LoVo (cell line): ENCODE measurements at places on chromosomes 1 and 21.

DNA sequence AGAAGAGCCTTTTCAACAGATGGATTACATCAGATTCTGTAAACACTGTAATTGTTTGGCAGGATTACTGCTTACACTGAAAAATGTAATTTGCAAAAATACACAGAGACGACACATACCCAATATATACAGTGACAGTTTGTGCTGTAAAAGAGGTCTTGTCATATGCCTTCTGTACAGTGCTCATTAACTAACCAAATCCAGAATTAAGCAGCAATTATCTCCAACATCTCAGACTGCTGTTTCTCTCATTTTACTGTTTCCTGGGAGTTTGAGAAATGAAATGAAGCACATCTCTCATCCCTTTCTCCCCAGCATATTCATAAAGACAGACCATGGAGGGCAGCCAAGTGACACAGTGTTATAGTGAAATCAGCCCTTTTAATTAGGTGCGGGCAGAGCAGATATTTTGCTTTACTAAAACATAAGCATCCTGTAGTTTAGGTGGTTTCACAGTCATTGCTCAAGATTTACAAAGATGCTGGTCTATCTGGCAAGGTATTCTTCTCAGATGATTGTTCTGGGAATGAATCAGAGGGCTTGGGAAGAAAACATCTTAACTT lies 618.4 kb upstream of the USP24 start:
- DNase-seq, result no peak

GRCh38 chr1:21631944-21632887 lies 36.9 kb downstream of the RAP1GAP start:
- DNase-seq, result no peak

- no peak for DNase-seq
These were observed 629 bp downstream of the PGD start for GRCh38 chr1:10399444-10399941.

DNA sequence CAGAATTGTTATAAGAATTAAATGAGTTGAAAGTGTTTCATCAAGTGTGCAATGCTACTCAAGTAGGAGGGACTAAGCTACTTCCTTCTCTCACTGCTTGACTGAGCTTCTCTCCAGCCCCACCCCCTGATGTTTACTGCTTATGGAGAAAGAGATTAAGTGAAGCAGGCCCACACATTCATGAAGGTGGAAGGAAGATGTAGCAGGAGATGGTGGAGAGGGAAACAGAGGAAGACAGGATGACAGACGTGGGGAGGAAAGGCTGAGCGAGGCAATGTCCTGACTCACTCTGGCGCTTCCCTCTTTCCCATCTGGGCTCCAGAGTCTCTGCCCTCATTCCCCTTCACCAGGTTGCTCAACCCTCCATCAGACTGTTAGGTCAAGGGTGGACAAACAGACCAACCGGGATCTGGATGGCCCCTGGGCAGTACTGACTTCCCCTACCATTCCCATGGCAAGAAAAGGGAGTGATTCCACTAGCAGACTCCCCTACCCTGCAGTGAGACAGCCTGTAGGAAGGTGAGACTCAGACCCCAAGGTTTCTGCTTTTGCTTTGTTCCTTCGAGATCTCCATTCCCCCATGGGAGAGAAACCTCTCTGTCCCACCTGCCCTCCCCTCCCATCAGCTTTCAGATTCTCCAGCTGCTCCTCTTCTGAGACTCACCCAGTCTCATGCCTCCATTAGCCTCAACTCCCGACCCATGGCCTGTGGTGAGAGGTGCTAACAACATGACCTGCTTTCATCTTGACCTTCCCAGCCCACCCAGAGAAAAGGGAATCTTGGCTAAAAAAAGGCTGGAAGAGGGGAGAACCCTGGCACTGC lies 3.1 kb upstream of the ARHGEF2 start:
- peak; percentile 43 for DNase-seq

DNA sequence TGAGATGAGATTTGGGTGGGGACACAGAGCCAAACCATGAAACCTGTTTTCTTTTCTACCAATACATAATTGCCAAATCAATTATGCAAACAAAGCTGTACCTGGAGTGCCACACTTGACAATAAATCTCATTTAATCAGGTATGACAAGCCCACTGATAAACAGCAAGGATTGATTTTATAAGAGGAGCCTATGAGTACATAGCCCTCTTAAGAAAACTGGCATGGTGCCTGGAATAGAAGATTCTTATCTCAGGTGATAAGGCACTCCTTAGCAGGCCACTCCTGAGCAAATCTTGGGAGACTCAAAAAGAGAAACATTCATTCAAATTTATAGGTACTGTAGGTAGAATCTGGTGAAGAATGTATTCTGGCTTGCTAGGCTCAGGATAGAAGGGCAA lies 28.6 kb upstream of the PDE4B start:
- DNase-seq, result peak; percentile 37

GRCh38 chr1:25217598-25218232 lies 14.6 kb downstream of the SYF2 start:
- no peak for DNase-seq

DNA sequence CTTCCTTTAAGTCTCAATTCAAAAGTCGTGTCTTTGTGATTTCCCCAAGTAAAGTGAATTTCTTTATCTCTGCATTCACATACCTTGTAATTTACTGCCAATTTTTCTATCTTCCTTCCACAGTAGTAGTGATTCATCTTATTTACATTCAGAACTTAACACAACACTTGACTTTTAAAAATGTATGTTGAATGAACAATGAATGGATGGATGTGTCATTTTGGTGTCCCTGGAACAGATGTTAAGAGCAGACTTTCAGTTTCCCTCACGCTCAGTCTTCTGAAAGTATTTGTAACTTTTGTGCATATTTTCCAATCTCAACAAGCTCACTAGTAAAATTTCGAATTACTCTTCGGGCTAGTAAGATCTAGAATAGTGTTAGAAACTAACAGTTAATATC lies 352.0 kb downstream of the HHIPL2 start:
- DNase-seq, result no peak

DNA sequence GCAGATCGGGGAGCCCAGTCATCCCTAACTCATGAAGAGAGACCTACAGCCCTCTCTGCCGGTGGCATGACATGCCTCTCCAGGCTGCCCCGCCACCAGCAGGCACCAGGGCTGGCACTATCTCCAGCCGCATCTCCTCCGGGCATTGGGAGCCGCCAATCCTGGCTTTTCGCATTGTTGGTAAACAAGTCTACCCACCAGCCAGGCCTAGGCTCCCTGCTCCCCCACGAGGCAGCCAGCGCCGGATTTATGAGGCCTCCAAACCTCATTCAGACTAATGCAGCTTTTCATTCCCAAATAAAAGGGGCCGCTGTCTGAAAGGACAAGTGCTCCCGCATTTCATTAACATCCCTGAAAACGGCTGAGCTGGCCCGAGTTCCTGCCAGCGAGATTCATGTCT lies 3.4 kb upstream of the GRIK3 start:
- DNase-seq, result no peak

- DNase-seq, result no peak
These were observed 24.3 kb downstream of the EBNA1BP2 start for GRCh38 chr1:43147625-43148327.

- no peak for DNase-seq
These were observed 19.2 kb downstream of the PRXL2B start for GRCh38 chr1:2605509-2606395.

DNA sequence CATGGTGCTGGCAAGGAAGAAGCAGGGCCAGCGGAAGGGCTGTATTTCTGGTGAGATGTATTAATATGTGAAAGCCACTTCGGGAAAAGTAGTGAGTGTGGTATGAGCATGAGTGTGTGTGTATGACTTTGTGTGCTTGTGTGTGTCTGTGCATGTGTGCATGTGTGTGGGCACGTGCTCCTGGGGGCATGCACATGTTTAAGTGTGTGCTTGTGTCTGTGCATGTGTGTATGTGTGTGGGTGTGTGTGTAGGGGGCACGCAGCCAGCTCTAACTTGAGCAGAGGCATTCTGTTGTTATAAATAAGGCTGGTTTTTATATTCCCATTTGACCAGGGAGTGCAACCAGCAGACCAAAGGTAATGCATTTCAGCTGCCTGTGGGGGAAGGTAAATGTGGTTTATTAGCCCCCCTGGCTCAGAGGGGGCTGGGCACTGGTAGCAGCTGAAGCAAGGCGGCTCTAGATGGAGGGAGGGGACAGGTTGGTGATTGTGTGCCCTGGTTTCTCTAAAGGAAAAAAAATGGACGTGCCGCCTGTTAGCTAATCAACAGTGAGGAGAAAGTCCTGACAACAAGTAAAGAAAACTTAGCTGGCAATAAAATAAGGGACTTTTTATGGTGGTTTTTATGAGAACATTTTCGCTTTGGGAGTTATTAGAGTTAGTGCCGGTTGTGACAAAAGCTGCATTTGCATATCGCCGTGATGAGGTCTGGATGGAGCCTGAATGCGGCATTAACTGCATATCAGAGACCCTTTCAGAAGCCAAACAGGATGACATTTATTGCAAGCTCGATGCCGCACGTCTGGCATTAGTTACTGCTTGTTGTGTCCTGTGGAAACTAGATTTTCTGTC lies 180.1 kb downstream of the CAMTA1 start:
- DNase-seq, result no peak

DNA sequence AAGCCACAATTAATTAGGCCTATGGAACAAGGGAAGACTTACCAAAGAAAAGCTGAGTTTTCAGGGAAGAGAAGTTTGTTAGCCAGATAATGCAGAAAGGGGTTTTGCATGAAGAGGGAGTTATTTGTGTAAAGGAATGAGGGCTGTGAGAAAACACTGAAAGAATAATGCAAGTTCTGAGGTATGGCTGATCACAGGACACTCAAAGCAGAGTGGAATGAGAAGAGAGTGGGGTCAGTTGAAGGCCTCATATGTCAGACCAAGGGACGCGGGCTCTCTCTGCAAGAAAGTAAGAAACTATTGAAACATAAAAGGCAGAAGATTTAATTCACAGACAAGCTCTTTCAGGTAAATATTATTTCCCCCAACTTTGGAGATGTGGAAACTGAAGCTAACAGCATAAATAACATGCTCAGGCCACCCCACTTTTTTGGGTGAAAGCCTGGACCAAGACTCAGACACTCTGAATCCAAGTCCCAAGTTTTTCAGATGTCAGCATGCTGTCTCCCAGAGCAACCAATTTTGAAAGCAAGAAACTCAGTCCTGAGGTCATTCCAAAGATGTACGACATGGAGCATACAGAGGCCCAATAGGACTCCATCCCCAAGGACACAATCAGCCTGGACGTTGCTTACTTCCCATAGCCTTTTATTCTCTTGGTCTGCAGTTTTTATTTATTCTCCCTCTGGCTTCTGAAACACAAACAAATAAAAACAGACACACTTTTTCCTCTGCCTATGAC lies 47.3 kb upstream of the FGGY start:
- DNase-seq, result no peak

GRCh38 chr1:246476771-246477170 lies 30.3 kb downstream of the SMYD3 start:
- no peak for DNase-seq

- DNase-seq, result no peak
These were observed 42.2 kb upstream of the SELENON start for GRCh38 chr1:25757846-25758185.

GRCh38 chr21:31317688-31318087 lies 26.4 kb downstream of the TIAM1 start:
- no peak for DNase-seq

DNA sequence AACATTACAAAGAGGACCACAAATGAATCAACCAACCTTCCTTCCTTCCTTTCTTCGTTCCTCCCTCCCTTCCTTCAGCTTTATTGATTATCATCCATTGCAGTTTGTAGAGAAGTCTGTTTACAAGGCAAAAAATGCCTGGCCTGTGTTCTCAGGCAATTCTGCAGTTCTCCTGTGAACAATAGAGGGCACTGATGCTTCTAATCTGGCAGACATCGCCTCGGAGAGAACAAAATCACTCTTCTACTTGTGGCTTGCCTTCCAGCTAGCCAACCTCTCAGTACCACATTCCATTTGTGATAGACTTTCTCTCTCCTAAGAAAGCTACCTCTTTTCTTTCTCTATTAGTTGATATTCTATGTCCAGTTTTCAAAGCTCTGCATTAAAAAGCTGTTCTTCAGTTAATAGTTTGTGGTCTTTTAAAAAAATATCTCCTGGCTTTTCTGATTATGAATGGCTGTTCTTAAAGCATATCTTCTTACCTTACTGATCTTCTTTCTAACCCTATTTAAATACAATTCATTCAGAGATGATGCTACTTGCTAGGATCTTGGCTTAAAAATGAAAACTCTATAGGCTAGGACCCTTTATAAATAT lies 26.9 kb upstream of the ESRRG start:
- peak; percentile 39 for DNase-seq

- no peak for DNase-seq
These were observed 25.3 kb upstream of the CR2 start for GRCh38 chr1:207428783-207429182.

GRCh38 chr1:225451840-225452515 lies 24.1 kb upstream of the LBR start:
- DNase-seq, result no peak

- no peak for DNase-seq
These were observed 6.7 kb downstream of the C1orf105 start for GRCh38 chr1:172427191-172427590.

DNA sequence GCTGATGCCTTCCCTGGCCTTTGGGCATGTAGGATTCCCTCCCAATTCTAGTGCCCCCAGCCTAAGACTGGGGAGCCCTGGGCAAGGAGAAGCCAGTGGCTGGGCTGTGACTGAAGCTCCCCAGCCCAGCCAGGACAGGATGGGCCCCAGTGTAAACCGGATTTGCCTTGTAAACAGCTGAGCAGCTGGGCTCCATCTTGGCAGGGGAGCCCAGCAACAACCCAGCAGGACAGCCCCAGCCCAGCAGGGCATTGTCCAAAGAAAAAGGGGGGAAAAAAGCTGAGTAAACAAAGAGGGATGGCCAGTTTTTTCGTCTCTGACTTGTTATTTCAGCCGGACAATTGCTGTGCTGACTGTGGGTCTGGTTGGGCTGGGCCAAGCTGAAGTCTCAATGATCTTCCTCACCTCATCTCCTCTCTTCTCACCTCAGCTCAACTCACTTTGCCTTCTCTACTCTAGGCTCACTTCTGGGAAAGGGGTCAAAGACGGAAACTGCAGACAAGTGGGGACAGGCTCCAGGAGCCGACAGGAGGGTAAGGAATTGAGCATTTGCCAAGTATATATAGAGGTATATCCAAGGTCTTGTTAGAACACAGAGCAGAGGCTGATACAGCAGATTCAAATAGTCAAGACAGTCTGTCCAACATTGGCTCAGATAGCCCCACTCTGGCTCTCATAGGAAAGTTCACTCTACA lies 97.7 kb downstream of the TMEM53 start:
- DNase-seq, result no peak

GRCh38 chr1:238485057-238485911 lies 594.6 kb upstream of the ZP4 start:
- no peak for DNase-seq

GRCh38 chr1:229286099-229286766 lies 15.3 kb downstream of the RAB4A start:
- DNase-seq, result no peak

GRCh38 chr1:151610142-151610541 lies 1.7 kb upstream of the SNX27 start:
- DNase-seq, result no peak

DNA sequence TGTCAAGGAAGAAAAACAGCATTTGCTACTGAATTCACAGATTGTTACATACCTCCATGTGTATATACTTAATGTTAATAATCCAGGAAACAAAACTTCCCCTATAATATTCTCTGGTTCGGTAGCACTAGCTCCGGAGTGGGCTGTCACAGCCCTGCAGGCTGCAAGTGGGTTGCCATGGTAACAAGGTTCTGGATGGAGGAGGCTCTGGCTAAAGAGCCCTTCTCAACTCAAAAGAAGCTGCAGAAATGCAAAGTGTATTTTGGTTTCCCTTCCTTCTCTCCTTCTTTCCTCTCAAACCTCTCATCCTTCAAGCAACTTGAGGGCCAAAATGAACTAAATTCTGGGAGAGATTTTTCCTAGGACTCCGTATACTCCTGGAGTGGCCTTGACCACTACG lies 45.2 kb downstream of the ASTN1 start:
- DNase-seq, result no peak

GRCh38 chr1:30697571-30698376 lies 25.6 kb downstream of the MATN1 start:
- no peak for DNase-seq
